ENCODE measurements at places on chromosomes 1 and 21. TPM values are rescaled to one million over a fixed set of nuclear protein-coding genes. Genes with fewer than 3 reads are reported as not detected.

The LMX1A gene
- total RNA-seq = 0.84 TPM

The LRRC8D gene
- 4.8 TPM for total RNA-seq

The B3GALT2 gene
- total RNA-seq = 0.51 TPM

The PRKAA2 gene
- 8.6 TPM for total RNA-seq

The MFAP2 gene
- total RNA-seq = 65.3 TPM

The OR10R2 gene
- total RNA-seq = not detected

The PGBD2 gene
- 6.7 TPM for total RNA-seq

The FCGR3B gene
- total RNA-seq = 13.4 TPM

The KIF21B gene
- 4.0 TPM for total RNA-seq

- no peaks in the 10 kb centered on the region for H3K36me3 ChIP-seq
- DNase-seq = no peak
- H3K4me1 ChIP-seq = no peaks in the 10 kb centered on the region
- H3K27ac ChIP-seq = no peak overlapping the region
- no peaks in the 10 kb centered on the region for H3K27me3 ChIP-seq
These were observed 3.8 kb upstream of the MAB21L3 start for GRCh38 chr1:116107371-116107770.

- H3K27me3 ChIP-seq = no peaks in the 10 kb centered on the region
- peak; percentile 50 for DNase-seq
- H3K4me3 ChIP-seq = no peak overlapping the region
- H3K27ac ChIP-seq = no peak overlapping the region
These were observed 14.4 kb downstream of the TMPRSS3 start for GRCh38 chr21:42381347-42381984.

DNA sequence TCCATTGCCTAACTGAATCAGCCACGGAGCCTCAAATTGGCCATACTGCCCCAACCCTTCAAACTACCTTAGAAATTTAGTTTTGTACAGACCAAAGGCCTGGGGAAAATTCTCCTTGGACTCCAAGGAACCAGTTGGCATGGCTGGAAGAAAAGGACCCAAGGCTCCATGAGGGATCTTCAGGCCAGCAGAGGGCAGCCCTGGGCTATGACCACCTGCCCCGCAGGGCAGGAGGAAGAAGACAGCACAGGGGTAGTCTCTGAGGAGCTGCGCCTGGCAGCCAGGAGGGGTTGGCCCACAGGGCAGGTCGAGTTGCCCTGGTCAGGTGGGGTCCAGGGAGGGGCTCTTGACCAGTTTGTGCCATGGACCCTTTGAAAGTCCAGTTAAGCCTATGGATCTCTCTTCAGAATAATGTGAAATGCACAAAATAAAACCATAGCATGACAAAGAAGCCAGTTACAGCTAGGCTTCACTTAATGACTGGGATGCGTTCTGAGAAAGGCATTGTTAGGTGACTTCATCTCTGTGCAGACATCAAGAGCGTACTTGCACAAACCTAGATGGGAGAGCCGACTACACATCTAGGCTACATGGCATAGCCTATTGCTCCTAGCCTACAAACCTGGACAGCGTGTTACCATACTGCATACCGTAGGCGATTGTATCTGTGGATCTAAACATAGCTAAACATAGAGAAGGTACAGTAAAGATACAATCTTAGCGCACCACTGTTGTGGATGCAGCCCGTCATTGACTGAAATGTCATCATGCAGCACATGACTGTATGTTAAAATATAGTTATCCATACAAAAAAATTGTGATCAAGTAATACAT is 26.1 kb downstream of the CACNA1S start:
- peak; percentile 64 for DNase-seq
- H3K27me3 ChIP-seq = no peaks in the 10 kb centered on the region

DNA sequence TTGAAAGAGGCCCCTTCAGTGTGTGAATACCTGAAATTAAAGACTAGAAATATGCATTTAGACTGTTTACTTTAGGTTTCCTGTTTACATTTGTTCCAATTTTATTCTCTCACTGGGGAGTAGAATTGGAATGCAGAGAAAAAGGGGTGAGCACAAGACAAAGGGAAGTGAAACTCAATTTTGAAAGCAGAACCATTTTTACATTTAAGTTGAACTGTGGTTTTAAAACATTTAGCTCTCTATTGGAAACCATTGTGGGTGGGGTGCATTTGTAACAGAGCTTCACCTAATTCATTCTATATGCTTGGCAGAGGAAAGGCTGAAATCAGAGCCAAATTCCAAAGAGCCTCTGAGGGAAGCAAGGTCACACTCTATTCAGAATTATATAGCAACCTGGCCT is 235.3 kb upstream of the C1orf105 start:
- H3K27ac ChIP-seq = no peak overlapping the region
- no peaks in the 10 kb centered on the region for H3K36me3 ChIP-seq
- no peaks in the 10 kb centered on the region for H3K27me3 ChIP-seq

GRCh38 chr1:17335821-17336710 is 28.1 kb downstream of the PADI4 start:
- H3K4me1 ChIP-seq = no peaks in the 10 kb centered on the region
- H3K36me3 ChIP-seq = no peaks in the 10 kb centered on the region
- no peaks in the 10 kb centered on the region for H3K27me3 ChIP-seq

DNA sequence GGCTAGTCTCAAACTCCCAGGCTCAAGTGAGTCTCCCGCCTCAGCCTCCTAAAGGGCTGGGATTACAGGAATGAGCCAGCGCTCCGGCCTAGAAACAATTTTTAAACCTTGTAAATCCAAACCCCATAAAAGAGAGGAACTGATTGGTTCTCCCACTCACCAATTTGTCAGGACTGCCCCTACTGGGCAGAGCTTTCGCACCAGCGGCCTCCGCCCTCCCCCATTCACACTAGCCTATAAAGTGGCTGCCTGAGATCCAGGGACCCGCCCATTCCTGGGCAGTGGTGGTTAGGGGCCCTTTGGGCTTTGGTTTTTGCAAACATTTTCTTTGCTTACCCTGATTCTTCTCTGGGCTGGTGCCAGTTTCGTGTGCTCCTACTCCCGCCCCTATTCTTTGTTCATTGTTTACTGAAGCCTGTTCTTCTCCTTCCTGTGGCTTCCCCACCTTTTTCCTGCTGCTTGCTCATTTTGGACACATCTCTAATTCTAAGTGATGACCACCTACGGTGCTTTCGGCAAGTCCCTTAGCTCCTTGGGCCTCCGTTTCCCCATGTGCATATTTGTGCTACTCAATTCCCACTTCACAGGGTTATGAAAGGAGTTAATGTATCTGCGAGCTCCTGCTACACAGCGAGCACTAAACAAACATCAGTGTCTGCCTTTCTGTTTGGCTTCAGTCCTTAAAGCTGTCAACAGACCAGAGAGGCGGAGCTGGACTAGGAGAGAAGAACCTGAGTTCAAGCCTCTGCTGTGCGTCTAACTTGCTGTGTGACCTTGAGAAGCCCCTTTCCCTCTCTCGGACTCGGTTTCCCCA is 39.8 kb upstream of the CLIC4 start:
- H3K27ac ChIP-seq = no peak overlapping the region
- H3K27me3 ChIP-seq = no peaks in the 10 kb centered on the region
- no peak overlapping the region for H3K4me3 ChIP-seq
- H3K36me3 ChIP-seq = no peaks in the 10 kb centered on the region

DNA sequence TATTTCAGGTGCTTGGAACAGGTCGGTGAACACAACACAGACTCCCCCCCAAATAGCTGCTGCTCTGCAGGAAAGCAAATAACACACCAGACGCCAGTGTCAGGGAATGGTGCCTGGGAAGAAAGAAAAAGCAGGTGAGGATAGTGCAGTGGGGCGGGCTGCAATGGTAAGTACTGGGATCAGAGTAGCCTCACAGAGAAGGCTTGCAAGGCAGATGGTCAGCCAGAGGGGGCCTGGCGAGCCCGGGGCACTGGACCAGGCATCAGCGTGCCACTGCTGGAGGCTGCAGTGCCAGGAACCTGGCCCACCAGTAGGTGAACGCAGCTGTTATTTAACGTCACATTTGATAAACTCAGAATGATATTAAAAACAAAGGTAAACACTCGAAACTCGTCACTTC is 60.0 kb downstream of the POFUT2 start:
- H3K4me1 ChIP-seq = no peaks in the 10 kb centered on the region
- H3K27ac ChIP-seq = no peak overlapping the region

GRCh38 chr1:172775606-172776005 is 116.7 kb downstream of the FASLG start:
- H3K36me3 ChIP-seq = no peaks in the 10 kb centered on the region
- no peak overlapping the region for H3K4me3 ChIP-seq
- no peaks in the 10 kb centered on the region for H3K27me3 ChIP-seq

DNA sequence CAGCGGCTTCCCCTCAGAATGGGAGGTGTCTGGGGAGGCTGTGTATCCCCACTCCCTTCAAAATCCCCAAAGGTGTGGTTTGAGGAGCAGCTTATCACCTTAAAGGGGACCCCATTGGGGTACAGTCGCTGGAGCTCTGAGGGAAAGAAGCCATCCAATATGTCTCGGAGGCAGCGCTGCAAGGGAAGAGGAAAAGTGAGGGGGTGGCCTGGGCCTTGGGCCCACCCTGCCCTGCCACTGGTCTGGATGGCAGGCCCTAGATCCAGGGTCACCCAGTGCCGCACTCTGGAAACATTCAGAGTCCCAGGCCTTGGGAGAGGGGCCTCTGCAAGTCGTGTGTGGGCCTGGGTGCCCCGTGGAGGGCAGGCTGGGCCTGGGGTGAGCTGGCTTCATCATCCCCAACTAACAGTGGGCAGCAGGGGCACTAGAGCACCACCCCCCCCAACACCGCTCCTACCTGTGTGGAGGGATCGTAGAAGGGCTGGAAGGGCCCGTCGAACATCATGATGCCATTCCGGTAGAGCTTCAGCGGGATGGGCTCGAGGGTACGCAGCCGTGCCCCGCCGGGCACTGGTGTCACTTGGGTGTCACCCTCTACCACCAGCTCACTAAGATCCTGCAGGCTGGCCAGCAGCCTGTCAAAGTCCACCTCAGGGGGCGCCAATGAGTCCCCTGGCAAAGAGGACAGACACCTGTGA is 5.6 kb downstream of the SH3BGRL3 start:
- H3K4me1 ChIP-seq = no peaks in the 10 kb centered on the region
- H3K27me3 ChIP-seq = no peaks in the 10 kb centered on the region
- no peak overlapping the region for H3K4me3 ChIP-seq
- no peak overlapping the region for H3K27ac ChIP-seq
- DNase-seq = no peak
- no peaks in the 10 kb centered on the region for H3K36me3 ChIP-seq

DNA sequence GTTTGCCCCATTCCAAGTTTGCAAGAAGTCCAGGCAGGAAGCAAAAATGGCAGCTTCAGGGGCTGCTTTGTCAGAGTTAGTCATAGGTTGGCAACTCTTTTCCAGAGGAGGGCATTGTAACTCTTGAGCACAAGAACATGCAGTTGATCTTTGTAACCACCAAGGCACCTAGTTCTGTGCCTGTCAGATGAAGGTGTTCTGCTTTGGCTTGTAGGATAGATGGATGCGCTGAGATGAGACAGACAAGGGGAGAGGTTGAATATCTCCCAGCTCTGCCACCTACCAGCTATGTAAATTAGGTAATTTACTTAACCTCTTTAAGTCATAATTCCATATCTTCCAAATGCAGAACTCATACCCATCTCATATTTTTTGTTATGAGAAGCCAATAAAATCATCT is 89.3 kb downstream of the ZNF648 start:
- no peaks in the 10 kb centered on the region for H3K27me3 ChIP-seq
- no peak for DNase-seq
- H3K36me3 ChIP-seq = no peaks in the 10 kb centered on the region
- H3K4me3 ChIP-seq = no peak overlapping the region
- no peaks in the 10 kb centered on the region for H3K4me1 ChIP-seq

DNA sequence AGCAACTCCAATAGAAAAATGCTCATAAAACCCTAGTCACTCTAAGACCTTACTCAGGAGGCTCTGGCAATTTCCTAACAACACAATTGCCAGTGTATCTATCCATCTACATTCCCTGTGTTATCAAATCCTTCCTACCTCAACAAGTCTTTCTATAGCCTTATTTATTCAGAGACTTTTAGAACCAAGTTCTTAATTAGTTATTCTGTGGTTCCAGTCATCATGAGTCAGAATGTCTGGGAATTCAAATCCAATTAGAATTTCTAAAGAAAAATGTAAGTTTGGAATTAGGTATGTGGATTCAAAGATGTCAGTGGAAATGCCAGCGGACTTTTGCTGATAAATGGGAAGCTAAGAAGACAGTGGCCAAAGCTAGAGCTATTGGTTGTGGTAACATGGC is 302.6 kb upstream of the C1orf87 start:
- H3K4me3 ChIP-seq = no peak overlapping the region
- no peak for DNase-seq
- H3K36me3 ChIP-seq = no peaks in the 10 kb centered on the region
- H3K27me3 ChIP-seq = no peaks in the 10 kb centered on the region

GRCh38 chr1:27602462-27603308 is 1.3 kb downstream of the AHDC1 start:
- peak; percentile 78 for DNase-seq
- H3K4me3 ChIP-seq = peak overlapping the region; percentile 90
- H3K27ac ChIP-seq = peak overlapping the region; percentile 44
- no peaks in the 10 kb centered on the region for H3K27me3 ChIP-seq
- no peaks in the 10 kb centered on the region for H3K4me1 ChIP-seq

GRCh38 chr1:31483012-31483946 is 70.3 kb downstream of the SERINC2 start:
- no peaks in the 10 kb centered on the region for H3K27me3 ChIP-seq
- no peak for DNase-seq
- H3K4me3 ChIP-seq = no peak overlapping the region
- no peaks in the 10 kb centered on the region for H3K36me3 ChIP-seq

- H3K4me3 ChIP-seq = no peak overlapping the region
- H3K36me3 ChIP-seq = peaks cover 1% of the 10 kb centered on the region
- DNase-seq = no peak
- H3K27ac ChIP-seq = no peak overlapping the region
- peaks cover 9% of the 10 kb centered on the region for H3K4me1 ChIP-seq
- H3K27me3 ChIP-seq = no peaks in the 10 kb centered on the region
These were observed 81.1 kb downstream of the LHX4 start for GRCh38 chr1:180311011-180311730.

- H3K36me3 ChIP-seq = no peaks in the 10 kb centered on the region
- H3K27me3 ChIP-seq = no peaks in the 10 kb centered on the region
- H3K4me3 ChIP-seq = no peak overlapping the region
- peak; percentile 49 for DNase-seq
These were observed 25.6 kb upstream of the IL20 start for GRCh38 chr1:206839857-206840256.

DNA sequence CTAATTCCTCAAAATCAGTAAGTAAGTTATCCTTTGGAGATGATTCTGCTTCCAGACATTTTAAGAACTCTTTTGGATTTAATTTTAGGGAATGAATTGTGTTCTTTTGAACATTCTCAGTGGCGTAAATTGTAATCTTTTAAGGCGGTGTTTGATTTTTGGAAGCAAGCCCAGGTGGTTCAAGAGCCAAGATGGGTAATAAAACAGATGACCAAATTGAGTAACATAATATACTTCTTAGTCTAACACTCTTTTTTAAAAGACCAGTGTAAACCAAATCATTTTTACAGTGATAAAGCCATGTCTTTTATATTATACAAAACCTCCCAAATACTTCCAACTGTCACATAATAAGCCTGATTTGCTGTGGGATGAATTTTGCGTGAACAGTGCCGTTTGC is 133.8 kb downstream of the LRRC40 start:
- H3K4me1 ChIP-seq = no peaks in the 10 kb centered on the region
- H3K4me3 ChIP-seq = no peak overlapping the region
- no peak overlapping the region for H3K27ac ChIP-seq
- no peaks in the 10 kb centered on the region for H3K36me3 ChIP-seq

Data from aorta (tissue), 5 donors.